EL (cell line): ENCODE measurements at places on chromosomes 7 and 10.
A peak's percentile ranks its signal among the peaks of the same experiment; 100 is the strongest.

DNA sequence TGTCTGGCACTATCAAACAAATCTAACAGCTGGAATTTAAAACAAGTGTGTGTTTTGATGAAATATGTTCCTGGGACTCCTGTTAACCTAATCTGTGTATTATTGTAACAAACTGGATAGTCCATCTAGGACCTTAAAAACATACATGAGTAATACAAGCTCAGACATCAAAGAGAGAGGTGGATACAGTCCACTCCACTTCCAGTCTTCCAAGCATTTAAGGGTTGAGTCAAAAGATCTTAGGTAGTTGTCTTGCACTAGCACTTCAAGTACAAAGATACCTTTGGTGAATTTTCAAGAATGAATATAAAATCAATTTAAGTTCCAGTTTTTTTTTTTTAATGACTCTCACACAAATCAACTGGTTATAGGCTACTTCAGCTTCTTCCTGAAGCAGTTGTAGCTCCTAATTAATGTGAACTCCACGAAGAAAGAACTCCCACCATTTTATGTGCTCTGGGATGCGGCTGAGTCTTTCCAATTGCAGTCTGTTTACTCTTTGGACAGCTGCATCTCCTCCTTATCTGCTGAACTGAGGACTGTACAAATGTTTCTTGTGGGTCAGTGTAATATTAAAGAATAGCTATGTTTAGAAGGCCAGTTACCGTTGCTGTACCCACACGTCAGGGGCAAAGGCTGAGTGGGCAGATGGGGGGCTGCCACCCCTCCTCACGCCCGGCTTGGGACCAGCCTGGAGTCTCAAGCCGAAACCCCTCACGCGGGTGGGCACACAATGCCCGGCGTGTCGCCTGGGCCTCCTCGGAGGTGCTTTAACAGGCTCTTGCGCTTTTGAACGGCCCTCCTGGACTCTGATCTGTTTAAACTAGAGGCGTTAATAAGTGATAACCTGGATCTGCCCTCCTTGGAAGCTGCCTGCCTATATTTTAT, 2.9 kb upstream of the IGF2BP3 start:
- DNase-seq, result peak; percentile 13

DNA sequence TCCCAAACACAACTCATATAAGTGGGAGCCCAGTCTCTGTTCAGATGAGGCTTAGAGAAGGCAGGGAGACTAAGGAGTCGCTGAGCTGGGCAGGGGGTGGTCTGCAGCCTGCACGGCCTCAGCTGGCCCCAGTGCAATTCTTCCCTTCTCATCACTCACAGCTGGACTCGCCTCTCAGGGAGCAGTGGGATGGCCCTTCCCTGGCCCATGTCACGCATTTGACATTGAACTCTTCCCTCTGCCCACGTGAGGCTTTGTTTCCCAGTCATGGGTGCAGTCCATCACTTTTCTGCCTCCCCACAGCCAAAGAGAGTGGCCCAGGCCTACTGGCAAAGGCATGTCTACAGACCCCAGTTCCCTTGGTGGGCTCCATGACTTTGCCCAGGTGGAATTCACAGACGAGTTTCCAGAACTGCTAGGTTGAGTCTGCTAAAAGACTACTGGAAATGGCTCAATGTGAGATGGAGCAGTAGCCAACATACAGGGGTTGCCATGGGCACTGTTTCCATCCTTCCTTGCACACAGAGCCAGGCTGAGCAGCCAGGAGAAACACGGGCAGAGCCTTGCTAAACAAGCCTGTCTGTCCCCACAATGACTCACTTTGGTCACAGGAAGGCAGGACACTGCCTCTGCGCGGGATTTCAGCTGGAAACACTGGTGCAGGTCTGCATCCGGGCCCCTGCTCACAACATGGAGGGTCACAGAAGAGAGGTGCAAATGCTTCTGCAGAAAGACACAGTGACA, 90.1 kb downstream of the OAT start:
- DNase-seq, result no peak

- no peak for DNase-seq
Measured at GRCh38 chr7:7127773-7128172, 54.6 kb upstream of the C1GALT1 start.

- DNase-seq, result no peak
Measured at GRCh38 chr10:78341953-78342614, 308.4 kb downstream of the RPS24 start.

DNA sequence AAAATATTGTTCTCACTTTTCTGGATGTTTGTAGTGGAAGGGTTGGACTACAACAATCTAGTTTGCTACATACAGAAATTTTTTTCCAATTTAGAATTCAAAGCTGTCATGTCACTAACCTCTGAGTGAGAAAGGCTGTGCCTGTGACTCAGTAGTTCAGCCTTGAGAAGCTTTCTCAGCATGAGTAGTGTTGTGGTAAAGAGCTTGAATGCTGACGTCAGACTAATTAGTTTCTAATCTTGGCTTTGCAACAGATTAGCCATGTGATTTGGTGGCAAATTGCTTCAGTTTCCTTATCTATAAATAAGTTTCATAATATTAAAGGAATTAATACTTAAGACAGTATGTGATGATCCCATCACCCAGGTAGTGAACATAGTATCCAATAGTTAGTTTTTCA, 83.8 kb downstream of the ABCA13 start:
- peak; percentile 47 for DNase-seq

- DNase-seq, result peak; percentile 86
Measured at GRCh38 chr10:60426425-60426824, 36.8 kb upstream of the ANK3 start.

- peak; percentile 82 for DNase-seq
Measured at GRCh38 chr7:111357691-111358090, 204.6 kb downstream of the IMMP2L start.

GRCh38 chr10:112515852-112516251, 68.8 kb downstream of the VTI1A start:
- DNase-seq, result no peak

DNA sequence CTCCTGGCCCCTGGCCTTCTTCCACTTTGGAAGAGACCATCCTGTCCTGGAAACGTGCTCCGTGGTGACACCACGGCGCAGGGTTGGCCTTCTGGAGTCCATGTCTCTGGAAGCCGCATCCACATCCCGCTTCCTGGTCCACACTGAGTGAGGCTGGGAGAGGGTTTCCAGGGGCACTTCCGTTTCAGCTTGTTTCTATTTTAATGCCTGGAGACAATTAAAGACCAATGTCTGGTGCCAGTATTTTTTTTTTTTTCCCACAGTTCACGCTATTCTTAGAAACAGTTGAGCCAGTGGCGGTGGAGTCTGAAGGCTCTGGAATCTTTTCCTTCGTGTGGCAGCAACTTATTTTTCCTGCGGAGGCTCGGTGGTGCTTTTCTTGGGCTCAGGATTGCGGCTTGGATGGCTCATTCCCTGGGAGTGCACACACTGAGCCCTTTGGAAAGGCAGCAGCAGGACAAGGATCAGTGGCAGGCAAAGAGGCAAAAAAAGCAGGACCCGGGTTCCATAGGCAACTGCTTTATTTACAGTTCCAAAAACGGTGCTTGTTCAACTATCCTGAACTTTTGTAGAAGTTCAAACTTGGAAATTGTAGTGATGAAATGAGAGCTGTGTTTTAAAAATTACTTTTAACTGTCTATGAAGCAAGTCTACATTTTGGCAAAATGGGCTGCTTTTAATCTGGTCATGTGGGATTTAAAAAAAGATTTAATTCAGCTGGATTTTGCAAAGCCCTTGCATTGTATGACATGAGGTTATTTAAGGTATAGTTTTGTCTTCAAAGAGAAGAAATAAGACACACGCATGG, 202.8 kb downstream of the BAMBI start:
- peak; percentile 10 for DNase-seq

DNA sequence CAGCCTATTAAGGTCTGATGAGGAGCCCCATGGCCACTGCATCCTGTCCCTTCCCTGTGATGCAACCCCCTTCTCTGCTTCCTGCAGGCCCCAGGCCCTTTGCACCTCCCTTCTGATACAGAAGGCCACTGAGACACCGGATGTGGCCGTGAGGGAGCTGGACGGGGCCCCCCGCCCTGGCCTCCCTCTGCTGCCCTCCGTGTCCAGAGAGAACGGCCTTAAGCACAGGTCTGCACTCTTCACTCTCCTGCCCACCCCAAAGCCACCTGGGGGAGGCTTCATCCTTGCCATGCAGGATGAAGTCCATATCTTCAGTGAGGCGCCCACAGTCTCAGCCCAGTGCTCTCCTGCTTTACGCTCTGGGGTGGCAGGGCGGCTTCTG, 86.9 kb upstream of the GNA12 start:
- no peak for DNase-seq

- DNase-seq, result no peak
Measured at GRCh38 chr7:38245409-38245977, 27.9 kb downstream of the TARP start.

DNA sequence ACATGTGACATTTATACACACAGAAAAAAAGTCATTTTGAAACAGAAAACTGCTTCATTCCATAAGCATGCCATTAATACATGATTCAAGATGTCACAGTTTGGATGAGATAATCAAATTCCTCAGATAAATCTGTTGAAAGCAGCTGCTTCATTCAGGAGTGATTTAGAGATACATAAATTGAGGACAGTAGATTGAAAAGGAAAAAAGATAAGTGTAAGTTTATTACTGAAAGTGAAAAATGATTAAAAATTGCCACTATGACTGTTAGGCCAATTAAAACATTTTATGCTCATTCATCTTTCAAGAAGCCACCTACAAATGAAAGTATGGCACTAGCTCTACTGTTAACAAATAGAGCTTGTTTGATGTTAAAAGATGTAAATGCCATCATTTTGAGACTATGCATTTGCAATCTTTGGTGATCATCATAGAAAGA, 136.9 kb upstream of the CDK6 start:
- DNase-seq, result peak; percentile 72

GRCh38 chr7:77242554-77242953, 42.9 kb upstream of the FGL2 start:
- no peak for DNase-seq

GRCh38 chr10:73152009-73152408, 15.8 kb downstream of the ECD start:
- DNase-seq, result no peak

DNA sequence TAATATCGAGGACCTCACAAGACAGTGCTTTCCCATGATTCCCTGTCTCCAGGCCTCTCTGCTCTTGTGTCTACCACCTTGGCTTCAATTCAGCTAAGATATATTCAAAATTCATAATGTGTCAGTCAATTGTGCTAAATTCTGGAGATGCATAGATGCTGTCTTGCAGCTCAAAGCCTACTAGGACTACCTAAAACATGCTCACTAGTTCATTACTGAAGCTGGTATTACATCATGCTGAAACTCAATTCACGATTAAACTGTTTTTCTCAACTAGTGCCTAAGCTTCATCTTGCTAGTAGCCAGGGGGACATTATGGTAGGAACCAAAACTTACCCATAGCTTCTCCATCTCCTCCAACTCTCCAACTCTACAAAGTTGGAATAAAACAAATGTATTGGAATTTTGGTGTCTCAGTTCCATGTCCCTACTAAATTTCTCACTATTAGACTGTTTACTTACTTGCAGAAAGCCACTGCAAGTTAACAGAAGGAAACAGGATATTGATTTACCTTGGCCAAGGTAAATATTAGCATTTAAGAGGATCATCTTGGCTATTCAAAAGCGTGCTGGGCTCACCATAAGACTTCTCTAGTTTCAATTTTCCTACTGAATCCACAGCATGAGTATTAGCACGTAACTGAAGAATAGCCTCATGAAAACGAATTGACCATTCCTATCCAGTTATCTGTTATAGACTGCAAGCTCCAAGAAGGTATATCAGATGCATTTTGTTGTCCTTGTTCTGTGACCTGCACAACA, 53.6 kb downstream of the CREB3L2 start:
- no peak for DNase-seq

- DNase-seq, result peak; percentile 34
Measured at GRCh38 chr10:34786464-34786863, 28.6 kb downstream of the PARD3 start.

DNA sequence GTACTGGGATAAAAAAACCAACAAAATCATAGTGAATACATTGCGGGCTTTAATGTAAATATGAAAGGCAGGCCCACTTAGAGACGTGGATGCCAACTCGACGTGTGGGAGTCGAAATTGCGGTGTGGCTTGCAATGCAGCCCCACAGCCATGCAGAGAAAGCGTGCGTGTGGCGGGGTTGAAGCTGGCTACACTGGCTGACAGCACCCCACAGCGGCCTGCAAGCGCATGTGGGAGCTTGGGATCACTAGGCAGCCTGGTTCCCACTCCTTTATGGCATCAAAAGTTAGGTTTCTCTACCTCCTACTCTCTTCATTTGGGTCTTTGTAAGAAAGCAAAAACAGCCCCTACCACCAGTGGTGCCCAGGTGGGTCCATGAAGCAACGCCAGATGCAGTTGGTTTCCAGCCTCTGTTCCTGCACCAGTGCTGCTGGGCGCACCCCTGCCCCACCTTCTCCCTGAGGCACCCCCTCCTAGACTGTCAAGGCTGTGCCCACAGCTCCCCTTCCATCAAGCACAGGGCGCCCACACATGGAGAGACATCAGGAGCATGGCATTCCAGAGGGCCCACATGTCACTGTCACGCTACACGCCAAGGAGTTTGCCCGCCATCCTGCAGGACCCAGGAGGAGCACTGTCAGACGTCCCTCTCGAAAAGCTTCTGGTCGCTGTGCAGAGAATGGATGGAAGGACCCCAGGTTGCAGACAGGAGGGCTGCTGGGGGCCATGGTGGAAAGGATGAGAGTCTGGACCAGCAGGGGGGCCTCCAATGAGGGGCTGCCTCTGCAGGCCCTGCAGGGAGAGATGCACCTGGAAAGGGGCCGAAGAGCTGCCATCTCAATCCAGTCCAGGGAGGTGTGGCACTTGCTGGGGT, 142.9 kb downstream of the PAXIP1 start:
- no peak for DNase-seq

GRCh38 chr10:6875269-6875865, 295.3 kb upstream of the PRKCQ start:
- DNase-seq, result no peak

GRCh38 chr10:110036640-110037039, 28.9 kb downstream of the ADD3 start:
- no peak for DNase-seq

DNA sequence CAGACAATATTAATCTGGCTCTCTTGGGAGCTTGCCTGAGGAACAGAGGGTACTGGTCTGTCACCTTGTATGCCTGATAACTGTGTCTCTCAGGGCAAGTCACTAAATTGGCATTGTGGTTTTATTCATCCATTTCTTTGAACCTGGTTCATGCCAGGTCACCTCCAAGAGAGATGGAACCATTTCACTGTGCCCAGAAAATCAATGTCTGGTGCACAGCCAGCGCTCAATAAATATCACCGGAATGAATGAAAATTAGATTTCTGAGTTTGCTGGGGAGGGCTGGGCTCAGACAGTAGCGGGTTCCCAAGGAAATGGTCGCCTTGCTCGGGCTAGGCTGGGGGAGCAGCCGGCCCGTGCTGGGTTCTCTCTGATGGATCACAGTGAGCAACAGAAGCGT, 64.1 kb upstream of the BAIAP2L1 start:
- DNase-seq, result no peak
